ENCODE measurements at places on chromosomes 7 and 10.

DNA sequence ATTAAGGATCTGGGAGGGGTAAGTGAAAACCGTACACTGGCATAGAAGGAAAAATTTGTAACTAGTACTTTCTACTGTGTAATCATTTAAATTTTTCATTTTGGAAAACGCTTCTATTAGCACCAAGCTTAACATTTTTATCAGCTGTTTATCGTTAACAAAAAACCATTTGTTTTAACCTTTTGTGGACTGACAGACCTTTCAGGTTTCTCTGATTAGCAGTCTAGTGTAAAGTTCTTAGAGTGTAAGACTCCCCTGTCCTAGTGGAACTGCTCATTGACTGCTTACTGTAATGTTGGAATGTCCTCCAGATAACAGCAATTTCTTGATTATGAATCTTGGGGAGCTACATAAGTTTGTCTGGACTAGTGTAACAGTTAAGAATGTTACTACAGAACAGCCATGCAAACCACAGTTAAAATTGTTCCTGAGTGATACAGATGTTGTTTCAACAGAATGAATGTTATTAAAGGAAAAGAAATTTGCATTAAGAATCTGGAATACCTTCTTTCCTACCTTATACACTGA, 2.0 kb downstream of the DBF4 start:
- DNase-seq: no peak

GRCh38 chr7:57496395-57496794, 46.4 kb downstream of the ZNF716 start:
- no peak for DNase-seq

DNA sequence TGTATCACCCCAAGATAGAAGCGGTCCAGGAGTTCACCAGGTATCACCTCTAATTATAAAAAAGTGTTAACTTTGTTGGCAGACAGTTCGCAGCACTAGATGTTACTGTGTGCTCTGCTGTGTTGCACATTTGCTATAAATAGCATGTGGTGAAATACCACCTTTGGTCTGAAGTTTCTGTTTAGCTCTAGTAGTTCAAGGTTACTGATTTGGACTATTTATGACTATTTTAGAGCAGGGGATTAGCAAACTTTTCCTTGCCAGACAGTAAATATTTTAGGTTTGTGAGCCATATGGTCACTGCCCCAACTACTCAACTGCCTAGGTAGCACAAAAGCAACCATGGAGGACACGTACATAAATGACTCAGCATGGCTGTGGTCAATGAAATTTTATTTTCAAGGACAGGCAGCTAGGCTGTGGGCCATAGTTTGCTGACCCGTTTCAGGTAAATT, 16.5 kb downstream of the DENND10 start:
- no peak for DNase-seq

- DNase-seq: no peak
Observed at GRCh38 chr7:31014826-31015225, 37.3 kb upstream of the ADCYAP1R1 start.

- no peak for DNase-seq
Observed at GRCh38 chr7:22043367-22043766, 97.7 kb upstream of the CDCA7L start.

- no peak for DNase-seq
Observed at GRCh38 chr7:46544396-46545008, 623.4 kb upstream of the IGFBP3 start.

DNA sequence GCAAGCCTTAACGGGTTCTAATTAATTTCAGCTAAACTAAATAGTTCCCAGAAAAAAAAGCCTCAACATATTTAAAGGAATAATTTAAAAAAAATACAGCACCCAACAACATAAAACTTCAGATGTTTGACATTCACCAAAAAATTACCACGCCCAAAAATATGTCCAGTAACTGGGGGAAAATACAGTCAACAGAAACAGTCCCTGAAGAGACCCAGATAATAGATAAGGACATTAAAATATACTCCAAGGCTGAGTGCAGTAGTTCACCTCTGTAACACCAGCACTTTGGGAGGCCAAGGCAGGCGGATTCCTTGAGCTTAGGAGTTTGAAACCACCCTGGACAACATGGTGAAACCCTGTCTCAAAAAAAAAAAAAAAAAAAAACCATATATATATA, 78.0 kb downstream of the BTAF1 start:
- no peak for DNase-seq

- DNase-seq: no peak
Observed at GRCh38 chr10:64795847-64796246, 1274.6 kb downstream of the REEP3 start.

GRCh38 chr7:124088590-124088989, 55.7 kb upstream of the TMEM229A start:
- no peak for DNase-seq

DNA sequence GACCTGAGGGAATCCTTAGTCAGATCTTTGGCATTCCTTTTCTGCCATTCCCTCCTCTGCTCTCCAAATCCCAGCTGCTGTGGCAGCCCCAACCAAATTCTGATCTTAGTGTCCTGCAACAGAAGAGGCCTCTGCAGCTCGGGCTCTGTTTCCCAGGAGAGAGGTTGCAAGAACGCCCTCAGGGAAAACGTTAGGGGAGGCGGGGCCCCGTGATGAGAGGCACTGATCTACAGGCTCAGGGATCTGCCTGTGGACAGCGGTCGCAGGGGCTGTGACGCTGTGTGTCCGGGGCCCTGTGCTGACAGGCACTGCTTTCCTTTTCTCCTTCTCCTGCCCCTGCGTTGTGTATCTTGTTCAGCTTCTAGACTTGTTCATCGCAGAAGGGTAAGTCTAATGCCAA, 57.3 kb upstream of the DPYSL4 start:
- no peak for DNase-seq

DNA sequence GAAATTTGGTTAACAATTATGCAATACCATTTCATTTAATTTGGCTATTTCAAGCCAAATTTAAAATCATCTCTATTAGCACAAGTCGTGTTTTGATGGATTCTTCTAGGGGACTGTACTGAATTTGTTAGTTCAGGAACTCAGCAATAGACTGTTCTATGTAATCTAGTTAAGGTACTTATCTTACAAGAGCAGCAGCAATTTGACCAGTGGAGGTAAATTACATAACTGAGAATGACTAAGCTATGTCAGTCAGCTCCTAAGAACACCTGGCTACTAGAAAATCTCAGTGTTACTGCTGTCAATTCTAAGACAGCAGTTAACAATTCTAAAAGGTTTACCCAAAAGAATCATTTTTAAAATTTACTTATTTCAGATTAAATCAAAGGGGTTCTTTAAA, 513.9 kb upstream of the ZWINT start:
- DNase-seq: no peak

- DNase-seq: no peak
Observed at GRCh38 chr7:55431898-55432297, 66.8 kb downstream of the LANCL2 start.

- DNase-seq: no peak
Observed at GRCh38 chr10:81570878-81571794, 303.9 kb upstream of the NRG3 start.

GRCh38 chr10:78433076-78433595, 399.5 kb downstream of the RPS24 start:
- DNase-seq: no peak

GRCh38 chr10:88041243-88042159, 178.1 kb downstream of the PTEN start:
- no peak for DNase-seq

DNA sequence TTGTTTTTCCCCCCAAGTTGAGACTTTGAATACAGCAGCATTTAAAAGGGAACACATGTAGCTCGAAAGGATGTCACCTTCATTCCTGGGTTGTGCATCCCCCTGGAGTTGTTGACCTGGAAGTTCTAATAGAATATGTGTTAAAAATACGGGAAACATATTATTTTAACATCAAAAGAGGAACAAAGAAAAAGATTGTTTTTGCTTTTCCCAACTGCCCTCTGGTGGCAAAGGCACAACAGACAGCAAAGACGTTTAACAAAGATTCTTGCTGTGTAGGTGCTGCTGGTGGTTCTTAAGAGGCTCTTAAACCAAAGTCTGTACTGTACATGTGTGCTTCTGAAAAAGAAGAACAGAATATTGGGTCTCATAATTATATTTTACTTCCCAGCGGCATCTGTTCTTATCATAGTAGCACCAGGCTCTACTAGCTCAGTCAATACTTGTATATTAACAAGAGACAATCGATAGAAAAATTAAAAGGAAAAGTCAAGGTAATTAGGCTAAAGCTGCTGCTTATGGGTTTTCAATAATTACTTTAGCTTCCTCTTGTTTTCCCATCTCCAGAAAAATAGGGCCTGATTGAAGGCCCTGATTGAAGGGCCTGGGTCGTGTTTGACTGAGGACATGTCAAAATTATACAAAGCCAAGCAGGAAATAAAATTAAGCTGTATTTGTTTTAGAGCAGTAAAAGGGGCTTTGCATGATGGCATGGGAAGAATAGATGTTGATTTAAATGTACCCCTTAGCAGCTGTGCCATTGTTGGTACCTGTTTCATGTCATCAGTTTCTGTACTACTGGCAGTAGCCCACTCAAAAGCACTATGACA, 384.2 kb upstream of the LRGUK start:
- DNase-seq: no peak

- no peak for DNase-seq
Observed at GRCh38 chr10:31605861-31606525, 287.0 kb downstream of the ZEB1 start.

DNA sequence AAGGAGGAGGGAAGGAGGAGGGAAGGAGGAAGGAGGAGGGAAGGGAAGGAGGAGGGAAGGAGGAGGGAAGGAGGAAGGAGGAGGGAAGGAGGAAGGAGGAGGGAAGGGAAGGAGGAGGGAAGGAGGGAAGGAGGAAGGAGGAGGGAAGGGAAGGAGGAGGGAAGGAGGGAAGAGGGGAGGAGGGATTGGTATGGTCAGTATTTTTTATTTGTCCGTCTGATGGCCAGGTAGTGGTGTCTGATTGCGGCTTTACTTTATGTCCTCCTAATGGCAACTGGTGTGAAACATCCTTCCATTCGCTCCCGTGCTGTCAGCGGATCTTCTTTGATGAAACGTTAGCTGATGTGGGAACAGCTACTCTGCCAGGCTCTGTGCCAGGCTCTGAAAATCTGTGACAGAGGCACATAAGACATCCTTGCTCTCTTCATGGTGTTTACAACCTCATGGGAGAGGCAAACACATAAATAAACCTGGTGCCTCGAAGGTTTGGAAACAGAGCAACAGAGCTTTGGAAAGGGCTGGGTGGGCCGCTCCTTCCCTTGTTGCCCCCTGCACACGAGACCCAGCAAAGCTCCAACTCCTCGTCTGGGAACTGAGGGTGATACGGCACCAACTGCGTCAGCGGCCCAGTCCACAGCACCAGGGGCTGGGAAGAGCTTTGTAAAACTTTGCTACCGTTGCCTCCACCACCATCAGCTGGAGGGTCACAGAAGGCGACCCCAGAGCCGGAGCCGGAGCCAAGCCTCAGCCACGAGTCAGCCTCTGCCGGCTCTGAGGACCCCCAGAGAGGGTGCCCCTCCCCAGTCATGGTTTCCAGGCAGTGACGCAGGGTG, 40.3 kb downstream of the PDGFA start:
- no peak for DNase-seq

GRCh38 chr10:33746836-33747268, 412.4 kb upstream of the NRP1 start:
- DNase-seq: no peak

GRCh38 chr7:39069031-39069430, 91.3 kb downstream of the POU6F2 start:
- no peak for DNase-seq

- no peak for DNase-seq
Observed at GRCh38 chr10:23441251-23441650, 2.4 kb downstream of the OTUD1 start.

GRCh38 chr7:30925913-30926312, 14.3 kb downstream of the AQP1 start:
- no peak for DNase-seq

DNA sequence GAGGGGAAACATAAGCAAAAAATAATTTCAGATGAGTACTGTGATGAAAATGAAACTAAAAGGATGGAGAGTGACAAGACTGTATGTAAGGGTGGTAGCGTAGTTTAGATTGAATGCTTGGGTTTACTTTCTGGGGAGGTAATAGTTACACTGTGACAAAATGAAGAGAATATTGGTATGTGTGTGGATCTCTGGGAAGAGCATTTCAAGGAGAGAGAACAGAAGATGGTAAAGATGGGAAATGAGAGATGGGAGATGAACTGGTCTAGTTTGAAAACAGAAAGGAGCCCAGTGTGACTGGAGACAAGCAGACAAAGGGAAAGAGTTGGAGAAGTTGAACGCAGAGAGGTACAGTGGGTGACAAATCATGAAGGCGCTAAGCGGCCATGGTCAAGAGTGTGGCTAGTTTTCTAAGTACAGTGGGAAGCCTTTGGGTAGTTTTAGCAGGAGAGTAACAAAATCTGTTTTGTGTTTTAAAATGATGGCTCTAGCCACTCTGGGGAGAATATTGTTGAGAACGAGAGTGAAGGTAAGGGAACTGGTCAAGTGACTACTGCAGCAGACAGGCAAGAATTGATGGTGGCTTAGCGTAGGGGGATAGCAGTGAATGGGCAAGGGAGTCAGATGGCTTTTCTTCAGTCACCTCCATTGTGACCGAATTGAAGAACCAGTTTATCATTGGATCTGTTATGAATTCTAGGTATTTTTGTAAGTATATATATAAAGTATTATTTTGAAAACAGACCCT, 22.6 kb downstream of the PALS2 start:
- no peak for DNase-seq

DNA sequence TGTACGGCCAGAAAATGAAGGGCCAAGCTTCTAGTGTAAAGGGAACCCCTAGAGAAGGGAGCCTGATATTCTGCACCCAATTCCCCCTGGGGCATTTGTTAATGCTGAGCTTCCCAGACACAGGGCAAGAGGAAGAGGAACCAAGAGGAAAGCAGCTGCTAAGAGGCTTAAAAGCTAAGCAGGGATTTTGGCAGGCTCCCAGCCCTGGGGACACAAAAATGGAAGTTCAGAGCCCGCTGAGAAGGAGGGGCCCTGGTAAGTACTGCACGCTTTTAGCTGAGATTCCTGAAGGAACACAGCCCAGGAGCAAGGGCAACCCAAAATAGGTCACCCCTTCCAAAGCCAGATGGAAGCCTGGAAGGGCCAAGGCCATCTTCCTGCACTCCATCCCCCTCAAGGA, 387.3 kb upstream of the MGMT start:
- DNase-seq: no peak
